ENCODE measurements at places on chromosomes 2 and 18. TPM values are rescaled to one million over a fixed set of nuclear protein-coding genes. Genes with fewer than 3 reads are reported as not detected.

- no peaks in the 10 kb centered on the region for H3K27me3 ChIP-seq
- H3K4me1 ChIP-seq: no peaks in the 10 kb centered on the region
- H3K27ac ChIP-seq: no peak overlapping the region
- H3K36me3 ChIP-seq: no peaks in the 10 kb centered on the region
- no peak for DNase-seq
- no peak overlapping the region for H3K4me3 ChIP-seq
These were observed 72.5 kb downstream of the GPR39 start for GRCh38 chr2:132489150-132489549.

DNA sequence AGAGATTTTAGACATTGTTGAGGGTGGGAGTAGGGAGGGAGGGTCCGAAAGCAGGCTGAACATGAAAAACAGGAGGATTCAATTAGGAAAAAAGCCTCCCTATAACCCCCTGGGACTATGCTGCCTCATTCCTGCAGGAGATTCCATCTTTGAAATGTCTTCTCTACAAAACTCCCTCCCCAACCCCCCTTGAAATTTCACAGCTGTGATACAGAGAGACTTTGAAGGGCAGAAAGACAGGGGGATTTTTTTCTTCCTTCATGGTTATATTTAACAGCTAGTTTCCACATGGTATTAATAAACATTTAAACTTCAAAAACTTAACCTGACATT lies 57.6 kb downstream of the TRIB2 start:
- no peak overlapping the region for H3K4me3 ChIP-seq
- no peak for DNase-seq
- no peak overlapping the region for H3K27ac ChIP-seq
- no peaks in the 10 kb centered on the region for H3K36me3 ChIP-seq

DNA sequence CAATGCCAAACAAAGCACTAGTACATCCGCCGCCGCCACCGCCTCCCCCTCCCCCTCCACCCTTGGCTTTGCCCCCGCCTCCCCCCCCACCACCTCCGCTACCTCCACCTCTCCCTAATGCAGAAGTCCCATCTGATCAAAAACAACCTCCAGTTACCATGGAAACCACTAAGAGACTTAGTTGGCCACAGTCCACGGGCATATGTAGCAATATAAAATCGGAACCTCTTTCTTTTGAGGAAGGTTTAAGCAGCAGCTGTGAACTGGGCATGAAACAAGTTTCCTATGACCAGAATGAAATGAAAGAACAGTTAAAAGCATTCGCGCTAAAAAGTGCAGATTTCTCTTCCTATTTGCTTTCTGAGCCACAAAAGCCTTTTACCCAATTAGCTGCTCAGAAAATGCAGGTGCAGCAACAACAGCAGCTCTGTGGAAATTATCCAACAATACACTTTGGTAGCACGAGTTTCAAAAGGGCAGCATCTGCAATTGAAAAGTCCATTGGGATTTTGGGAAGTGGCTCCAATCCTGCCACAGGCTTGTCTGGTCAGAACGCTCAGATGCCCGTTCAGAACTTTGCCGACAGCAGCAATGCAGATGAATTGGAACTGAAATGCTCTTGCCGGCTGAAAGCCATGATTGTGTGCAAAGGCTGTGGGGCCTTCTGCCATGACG lies 168.0 kb downstream of the ASXL3 start:
- no peaks in the 10 kb centered on the region for H3K4me1 ChIP-seq
- no peaks in the 10 kb centered on the region for H3K36me3 ChIP-seq
- no peak overlapping the region for H3K27ac ChIP-seq
- no peaks in the 10 kb centered on the region for H3K27me3 ChIP-seq

GRCh38 chr2:186751078-186751477 lies 57.2 kb downstream of the FAM171B start:
- no peak for DNase-seq
- H3K27ac ChIP-seq: no peak overlapping the region
- H3K4me1 ChIP-seq: no peaks in the 10 kb centered on the region
- no peak overlapping the region for H3K4me3 ChIP-seq

DNA sequence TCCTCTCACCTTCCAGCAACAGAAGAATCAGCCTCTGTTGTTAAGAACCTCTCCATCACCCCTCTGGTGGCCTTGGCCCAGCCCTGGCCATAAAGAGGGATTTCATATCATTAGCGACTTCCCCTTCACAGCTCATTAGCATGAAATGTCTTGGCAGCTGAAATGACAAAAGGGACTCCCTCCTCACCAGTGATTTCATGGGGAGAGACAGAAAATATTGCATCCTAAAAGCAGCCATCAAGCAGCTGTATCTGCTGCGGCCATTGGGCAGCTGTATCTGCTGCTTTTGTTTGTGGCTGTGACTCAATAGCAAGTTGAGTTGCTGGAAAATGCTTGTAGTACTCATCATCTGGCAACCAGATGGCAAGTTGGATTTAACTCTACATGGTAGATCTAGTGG lies 105.9 kb upstream of the RMDN2 start:
- H3K4me1 ChIP-seq: peaks cover 5% of the 10 kb centered on the region
- H3K27me3 ChIP-seq: no peaks in the 10 kb centered on the region
- no peak overlapping the region for H3K4me3 ChIP-seq
- H3K27ac ChIP-seq: no peak overlapping the region
- H3K36me3 ChIP-seq: no peaks in the 10 kb centered on the region

TMEM198 gene
- 0.91 TPM for total RNA-seq

- H3K27me3 ChIP-seq: no peaks in the 10 kb centered on the region
- no peak for DNase-seq
- no peaks in the 10 kb centered on the region for H3K4me1 ChIP-seq
- H3K27ac ChIP-seq: no peak overlapping the region
- no peaks in the 10 kb centered on the region for H3K36me3 ChIP-seq
These were observed 34.7 kb downstream of the EHBP1 start for GRCh38 chr2:62740221-62740620.

GRCh38 chr2:21291426-21291825 lies 167.7 kb downstream of the TDRD15 start:
- no peak overlapping the region for H3K4me3 ChIP-seq
- no peak for DNase-seq
- H3K27ac ChIP-seq: no peak overlapping the region
- H3K36me3 ChIP-seq: no peaks in the 10 kb centered on the region
- H3K27me3 ChIP-seq: no peaks in the 10 kb centered on the region
- no peaks in the 10 kb centered on the region for H3K4me1 ChIP-seq

DNA sequence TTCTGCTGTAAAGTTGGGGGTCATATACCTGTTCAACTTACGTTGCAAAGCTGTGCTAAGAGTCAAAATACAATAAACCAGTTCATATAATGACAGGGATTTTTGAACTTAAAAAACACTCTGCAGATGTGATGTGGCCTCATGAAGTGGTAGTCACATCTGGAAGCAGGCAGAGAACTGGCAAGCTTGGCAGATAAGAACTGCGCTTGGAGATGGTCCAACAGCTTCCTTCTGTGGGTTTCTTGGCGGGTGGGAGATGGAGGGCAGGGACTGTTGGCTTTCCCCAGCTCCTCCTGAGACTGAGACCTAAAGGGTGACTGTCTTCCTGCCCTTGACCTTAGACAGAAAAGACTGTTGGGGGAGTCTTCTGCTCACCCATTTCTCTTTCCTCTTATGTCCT lies 140.4 kb downstream of the CTIF start:
- peaks cover 9% of the 10 kb centered on the region for H3K4me1 ChIP-seq
- H3K27ac ChIP-seq: no peak overlapping the region
- no peak for DNase-seq
- no peaks in the 10 kb centered on the region for H3K27me3 ChIP-seq
- no peaks in the 10 kb centered on the region for H3K36me3 ChIP-seq

ARHGEF4 gene
- 3.6 TPM for total RNA-seq

- H3K27me3 ChIP-seq: no peaks in the 10 kb centered on the region
- DNase-seq: peak; percentile 12
- peaks cover 9% of the 10 kb centered on the region for H3K4me1 ChIP-seq
- no peak overlapping the region for H3K27ac ChIP-seq
- peak overlapping the region; percentile 28 for H3K4me3 ChIP-seq
These were observed 62.3 kb upstream of the BOD1L2 start for GRCh38 chr18:57084331-57085271.

- DNase-seq: peak; percentile 15
- peaks cover 4% of the 10 kb centered on the region for H3K36me3 ChIP-seq
- H3K4me3 ChIP-seq: peak overlapping the region; percentile 75
- peaks cover 18% of the 10 kb centered on the region for H3K4me1 ChIP-seq
These were observed 615 bp downstream of the ADNP2 start for GRCh38 chr18:80109676-80110078.

GRCh38 chr18:66510357-66511045 lies 93.4 kb downstream of the CDH19 start:
- no peaks in the 10 kb centered on the region for H3K27me3 ChIP-seq
- no peak for DNase-seq
- no peaks in the 10 kb centered on the region for H3K36me3 ChIP-seq
- H3K4me3 ChIP-seq: no peak overlapping the region
- no peak overlapping the region for H3K27ac ChIP-seq

DNA sequence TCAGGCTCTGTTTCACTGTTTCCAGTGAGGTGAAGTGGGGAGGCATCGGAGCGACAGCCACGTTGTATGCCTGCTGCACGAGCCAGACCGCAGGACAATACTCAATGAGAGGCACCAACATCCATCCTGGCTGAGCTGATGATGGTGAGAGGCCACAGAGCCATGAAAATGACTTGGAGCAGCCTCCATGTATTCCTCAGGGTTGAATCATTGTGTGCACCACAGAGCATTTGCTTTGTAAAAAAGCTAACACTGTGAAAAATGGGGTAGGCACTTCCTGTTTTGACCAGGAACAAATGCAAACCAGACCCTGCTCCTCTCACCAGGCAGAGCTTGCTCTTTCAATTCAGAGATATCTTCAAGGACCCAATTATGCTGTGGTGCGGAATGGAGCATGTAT lies 87.2 kb downstream of the LPIN1 start:
- H3K36me3 ChIP-seq: no peaks in the 10 kb centered on the region
- H3K4me3 ChIP-seq: no peak overlapping the region
- no peak for DNase-seq

GRCh38 chr2:71736091-71736861 lies 282.9 kb downstream of the DYSF start:
- no peak overlapping the region for H3K4me3 ChIP-seq
- no peaks in the 10 kb centered on the region for H3K36me3 ChIP-seq
- DNase-seq: no peak
- H3K4me1 ChIP-seq: no peaks in the 10 kb centered on the region
- no peak overlapping the region for H3K27ac ChIP-seq
- H3K27me3 ChIP-seq: peaks cover 8% of the 10 kb centered on the region

All from CD4-positive, alpha-beta T cell (primary cell).